Inflammatory macrophage treated with lipopolysaccharide for 1 hour (primary cell): ENCODE measurements at places on chromosomes 13 and 19.
A peak's percentile ranks its signal among the peaks of the same experiment; 100 is the strongest.

GRCh38 chr13:60976367-60976766 lies 439.3 kb downstream of the PCDH20 start:
- DNase-seq, result no peak

- DNase-seq, result no peak
These were observed 166.9 kb downstream of the DLEU7 start for GRCh38 chr13:50676602-50677001.

DNA sequence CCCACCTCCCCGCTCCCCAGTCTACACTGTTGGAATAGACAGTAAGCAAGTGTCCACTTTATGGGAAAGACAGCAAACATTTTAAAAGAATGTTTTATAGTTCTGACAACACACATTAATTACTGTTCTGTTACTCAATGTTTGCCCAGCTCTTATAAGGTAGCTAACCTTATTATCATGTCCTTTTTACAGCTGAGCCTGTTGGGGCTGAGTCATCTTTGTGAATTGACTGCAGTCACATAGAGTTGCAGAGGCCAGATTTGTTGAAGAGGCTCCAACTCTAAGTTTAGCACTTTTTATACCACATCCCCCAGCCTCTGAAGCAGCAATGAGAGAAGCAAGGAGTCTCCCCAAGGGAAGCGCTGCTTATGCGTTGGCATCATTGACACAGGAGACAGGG lies 76.2 kb downstream of the C13orf42 start:
- no peak for DNase-seq

- peak; percentile 58 for DNase-seq
These were observed 110.8 kb downstream of the DLEU7 start for GRCh38 chr13:50732712-50733111.

DNA sequence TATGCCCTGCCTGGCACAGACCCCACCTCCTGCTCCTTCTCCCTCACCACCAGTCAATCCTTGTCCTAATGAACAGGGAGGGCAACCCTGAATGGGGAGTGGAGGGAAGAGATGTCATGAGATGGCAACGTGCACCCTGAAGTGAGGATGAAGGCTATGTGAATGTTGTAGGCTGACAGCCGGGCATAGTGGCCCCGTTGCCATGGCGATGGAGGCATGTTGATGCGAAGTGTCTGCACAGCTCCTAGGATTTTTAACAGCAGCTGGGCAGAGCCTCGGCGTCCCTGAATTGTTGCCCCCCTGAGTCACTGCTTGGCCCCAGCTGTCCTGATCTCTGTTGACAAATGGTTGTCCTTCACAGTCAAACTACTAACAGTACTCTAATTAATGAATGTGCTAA lies 4.8 kb upstream of the ALOX5AP start:
- no peak for DNase-seq

GRCh38 chr19:10339380-10339960 lies at the start of gene ICAM3:
ICAM3 (minus strand) TSS chr19:10339624; CDS start chr19:10339614, 10 bp downstream.
- peak; percentile 49 for DNase-seq

- DNase-seq, result no peak
These were observed 92.4 kb downstream of the KL start for GRCh38 chr13:33108620-33109019.

- no peak for DNase-seq
These were observed 16.8 kb downstream of the SLAIN1 start for GRCh38 chr13:77714119-77714755.

- peak; percentile 60 for DNase-seq
These were observed 933 bp downstream of the TFPT start for GRCh38 chr19:54114340-54115108.

- no peak for DNase-seq
These were observed 73.0 kb downstream of the CYSLTR2 start for GRCh38 chr13:48726711-48727110.

DNA sequence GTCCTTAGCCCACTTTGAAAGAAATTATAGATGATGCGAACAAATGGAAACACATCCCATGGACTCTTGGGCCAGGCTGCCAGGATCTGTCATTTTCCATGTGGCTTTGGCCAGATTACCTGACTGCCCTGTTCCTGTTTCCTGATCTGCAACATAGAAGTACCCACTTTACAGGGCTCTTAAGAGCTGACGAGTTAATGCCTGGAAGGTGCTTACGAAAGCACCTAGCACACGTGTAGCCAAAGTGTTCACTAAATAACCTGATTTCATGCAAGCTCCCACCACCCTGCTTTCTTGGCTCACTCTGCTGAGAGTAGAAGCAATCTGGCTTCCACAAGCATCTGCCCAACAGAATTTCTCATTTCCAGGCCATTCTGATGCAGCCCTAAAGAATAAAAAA lies 575.2 kb downstream of the MYO16 start:
- no peak for DNase-seq

DNA sequence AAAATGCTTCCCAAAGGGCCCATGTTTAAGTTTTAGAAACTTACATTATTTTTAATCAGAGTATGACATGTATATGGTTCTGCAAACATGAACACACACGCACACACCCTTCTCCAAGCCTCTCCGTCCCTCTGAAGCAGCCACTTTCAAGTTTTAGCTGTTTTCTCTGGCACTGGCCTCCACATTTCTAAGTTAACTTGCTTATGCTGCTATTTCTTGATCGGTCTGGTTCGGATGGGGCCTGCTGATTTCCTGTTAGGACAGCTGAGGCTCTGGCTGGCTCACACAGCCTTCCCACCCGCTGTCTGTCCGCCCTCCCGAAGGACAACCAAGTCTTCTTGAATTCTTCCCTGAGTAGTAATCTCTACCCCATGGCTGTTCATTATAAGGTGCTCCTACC lies 4.4 kb downstream of the SPC24 start:
- no peak for DNase-seq

DNA sequence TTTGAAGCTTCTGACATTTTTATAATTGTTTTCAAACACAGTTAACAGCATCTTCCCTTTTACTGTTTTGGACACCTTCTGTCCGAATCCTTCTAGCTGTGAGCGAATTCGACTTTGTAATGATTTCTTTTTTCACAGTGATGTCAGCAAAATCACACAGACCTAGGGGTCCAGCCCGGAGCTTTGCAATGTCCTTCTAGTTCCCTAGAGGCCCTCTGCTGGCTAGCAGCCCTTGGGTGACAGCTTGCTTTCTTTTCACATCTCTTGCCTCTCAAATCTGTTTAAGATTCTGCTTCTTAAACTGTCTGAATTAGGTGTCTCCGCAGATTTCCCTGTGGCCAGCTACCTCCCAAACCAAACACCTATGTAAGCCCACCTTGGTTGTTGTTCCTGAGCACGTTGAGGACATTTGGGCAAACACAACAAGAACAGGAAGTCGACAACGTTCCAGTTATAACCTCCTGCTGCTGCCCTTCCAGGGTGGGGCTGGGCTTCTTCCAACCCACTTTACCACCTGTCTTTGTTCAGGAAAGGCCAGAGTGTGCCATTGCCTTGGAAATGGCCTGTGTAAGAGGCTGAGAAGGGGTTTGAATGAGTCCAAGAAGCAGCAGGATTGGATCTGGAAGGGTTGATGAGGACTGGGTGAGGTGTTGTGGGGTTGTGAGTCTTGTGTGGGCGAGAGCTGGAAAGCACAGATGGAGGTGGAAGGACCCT lies 123.1 kb downstream of the ATP8A2 start:
- DNase-seq, result no peak

DNA sequence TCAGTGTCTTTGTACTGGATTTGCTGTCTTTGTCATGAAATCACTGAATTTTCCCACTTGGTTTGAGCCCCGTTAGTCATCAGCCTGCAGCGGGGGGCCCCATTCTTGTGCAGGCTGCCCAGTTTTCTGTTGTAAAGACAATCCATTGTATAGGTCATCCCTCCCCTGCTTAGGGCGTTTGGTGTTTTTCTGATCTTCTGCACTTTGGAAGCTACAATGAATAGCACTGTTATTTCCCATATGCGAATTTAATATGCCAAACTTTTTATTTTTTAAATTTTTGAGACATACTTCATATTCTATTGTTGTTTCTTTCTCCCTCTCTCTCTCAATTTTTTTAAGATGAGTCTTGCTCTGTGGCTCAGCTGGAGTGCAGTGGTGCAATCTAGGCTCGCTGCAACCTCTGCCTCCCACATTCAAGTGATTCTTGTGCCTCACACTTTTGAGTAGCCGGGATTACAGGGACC lies 9.0 kb downstream of the SLC27A1 start:
- peak; percentile 30 for DNase-seq

GRCh38 chr19:28305513-28305912 lies 907.4 kb downstream of the UQCRFS1 start:
- no peak for DNase-seq

DNA sequence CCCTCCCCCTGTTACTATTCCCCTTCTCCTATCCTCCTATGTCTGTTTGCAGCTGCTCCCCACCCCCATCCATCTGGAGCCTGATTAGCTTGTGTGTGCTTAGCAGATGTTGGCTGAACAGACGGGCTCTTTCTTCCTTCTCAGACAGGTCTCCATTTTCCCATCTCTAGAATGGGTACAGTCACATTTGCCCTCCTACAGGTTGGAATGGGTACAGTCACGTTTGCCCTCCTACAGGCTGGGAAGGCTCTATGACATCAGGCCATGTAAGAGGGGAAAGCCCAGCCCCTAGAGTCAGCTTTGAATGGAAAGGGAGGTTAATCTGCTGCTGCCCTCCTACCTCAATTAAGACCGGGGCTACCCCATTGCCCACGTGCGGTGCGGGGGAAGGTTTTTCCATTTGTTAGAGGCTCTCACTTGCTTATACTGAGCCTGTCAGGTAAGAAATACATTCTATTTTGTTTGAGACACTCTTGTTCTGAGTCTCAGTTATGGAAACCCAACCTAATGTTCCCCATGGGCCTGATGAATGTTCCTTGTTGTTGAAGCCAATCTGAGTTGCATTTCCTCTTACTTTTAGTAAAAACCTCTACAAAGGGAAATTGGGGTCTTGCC lies 2.2 kb upstream of the CLEC17A start:
- DNase-seq, result peak; percentile 44

DNA sequence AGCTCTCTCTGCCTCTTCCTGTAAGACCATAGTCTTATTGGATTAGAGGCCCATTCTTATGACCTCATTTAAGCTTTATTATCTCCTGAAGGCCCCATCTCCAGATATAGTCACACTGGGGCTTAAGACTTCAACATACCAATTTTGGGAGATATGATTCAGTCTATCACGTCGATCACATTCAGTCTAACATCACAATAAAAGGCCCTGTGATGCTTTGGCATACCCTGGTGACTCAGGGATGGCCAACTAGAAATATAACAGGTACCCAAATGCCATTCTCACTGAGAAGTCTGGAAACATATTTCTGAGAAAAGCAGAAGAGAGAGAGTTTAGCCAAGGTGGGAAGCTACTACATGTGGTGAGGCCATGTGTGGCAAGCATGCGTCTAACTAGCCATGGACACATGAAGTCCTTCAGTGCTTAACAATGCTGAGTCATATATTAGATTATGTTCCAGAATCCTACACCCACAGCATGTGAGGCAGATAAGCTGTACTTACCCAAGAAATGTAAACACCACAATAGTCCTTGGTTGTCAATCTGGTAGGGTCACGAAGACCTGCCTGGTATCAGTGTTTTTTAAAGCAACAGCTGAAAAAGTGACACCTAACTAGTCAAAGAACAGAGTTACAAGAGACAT lies 485.1 kb downstream of the FOXO1 start:
- no peak for DNase-seq

DNA sequence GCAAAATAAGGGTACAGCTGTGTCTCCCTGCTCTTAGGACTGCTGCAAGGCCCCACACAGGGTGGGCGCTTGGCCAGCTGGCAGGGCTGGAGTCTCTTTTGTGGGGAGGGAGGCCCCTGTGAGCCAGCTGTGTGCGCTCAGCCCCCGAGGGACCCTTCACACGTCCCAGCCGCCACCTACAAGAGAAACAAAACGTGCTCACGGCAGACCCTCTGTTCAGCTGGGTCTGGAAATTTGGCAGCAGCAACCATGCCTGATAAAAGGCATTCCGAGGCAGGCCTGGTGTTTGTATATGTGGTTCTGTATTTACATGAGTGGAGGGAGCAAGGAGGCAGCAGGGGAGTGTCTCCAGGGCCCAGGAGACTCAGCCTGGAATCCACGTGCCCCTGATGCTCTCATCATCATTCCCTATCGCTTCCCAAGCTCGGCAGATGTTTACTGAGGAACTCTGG lies 49.7 kb downstream of the CRTC1 start:
- no peak for DNase-seq

GRCh38 chr13:81995316-81995715 lies 1654.4 kb upstream of the SPRY2 start:
- DNase-seq, result no peak

DNA sequence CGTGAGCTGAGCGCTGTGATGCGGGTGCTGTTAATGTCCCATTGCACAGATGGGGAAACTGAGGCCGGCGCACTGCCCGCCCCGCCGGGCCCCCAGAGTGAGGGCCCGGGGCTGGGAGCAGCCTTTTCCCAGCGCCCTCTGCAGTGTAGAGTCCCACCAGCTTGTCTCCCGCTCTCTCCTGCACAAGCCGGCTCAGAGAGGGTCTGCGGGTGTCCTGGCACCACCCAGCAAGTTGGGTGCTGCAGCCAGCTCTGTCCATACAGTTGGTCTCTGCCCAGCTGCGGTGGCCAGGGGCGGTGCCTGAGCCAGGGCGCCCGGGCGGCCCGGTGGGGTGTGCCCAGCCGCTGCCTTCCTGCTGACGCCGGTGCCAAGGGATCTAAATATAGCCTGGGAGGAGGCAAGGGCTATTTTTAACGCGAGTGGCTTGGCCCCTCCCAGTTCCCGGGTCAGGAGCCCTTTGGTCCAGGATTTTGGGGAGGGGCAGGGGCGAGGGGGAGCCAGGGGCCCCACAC lies 19.3 kb downstream of the GADD45B start:
- peak; percentile 48 for DNase-seq

- DNase-seq, result no peak
These were observed 286.5 kb downstream of the PCDH17 start for GRCh38 chr13:57918086-57918485.
